Pulmonary artery endothelial cell (primary cell): ENCODE measurements at places on chromosomes 2 and 18. TPM values are rescaled to one million over a fixed set of nuclear protein-coding genes. Genes with fewer than 3 reads are reported as not detected.

Gene TUBB8B
- not detected in 2 replicates for total RNA-seq

Gene OTOF
- total RNA-seq: 0.26 TPM in 1 of 2 replicates, not detected in the other

Gene CRYGD
- total RNA-seq: not detected in 2 replicates

Gene ZC3H6
- 1.8 and 2.7 TPM in 2 replicates for total RNA-seq

Gene LHCGR
- total RNA-seq: not detected in 2 replicates

Gene SPC25
- 4.4 and 9.0 TPM in 2 replicates for total RNA-seq

Gene CCDC74A
- 3.4 and 3.8 TPM in 2 replicates for total RNA-seq

Gene POTEJ
- 0.04 and 0.07 TPM in 2 replicates for total RNA-seq

Gene EIF4E2
- 122 and 124 TPM in 2 replicates for total RNA-seq

Gene EPHA4
- 29.5 and 33.4 TPM in 2 replicates for total RNA-seq

Gene UGT1A6
- not detected in 2 replicates for total RNA-seq

Gene HOXD4
- not detected in 2 replicates for total RNA-seq

GRCh38 chr2:79824086-79824786 lies 311.4 kb downstream of the CTNNA2 start:
- DNase-seq: no peak

DNA sequence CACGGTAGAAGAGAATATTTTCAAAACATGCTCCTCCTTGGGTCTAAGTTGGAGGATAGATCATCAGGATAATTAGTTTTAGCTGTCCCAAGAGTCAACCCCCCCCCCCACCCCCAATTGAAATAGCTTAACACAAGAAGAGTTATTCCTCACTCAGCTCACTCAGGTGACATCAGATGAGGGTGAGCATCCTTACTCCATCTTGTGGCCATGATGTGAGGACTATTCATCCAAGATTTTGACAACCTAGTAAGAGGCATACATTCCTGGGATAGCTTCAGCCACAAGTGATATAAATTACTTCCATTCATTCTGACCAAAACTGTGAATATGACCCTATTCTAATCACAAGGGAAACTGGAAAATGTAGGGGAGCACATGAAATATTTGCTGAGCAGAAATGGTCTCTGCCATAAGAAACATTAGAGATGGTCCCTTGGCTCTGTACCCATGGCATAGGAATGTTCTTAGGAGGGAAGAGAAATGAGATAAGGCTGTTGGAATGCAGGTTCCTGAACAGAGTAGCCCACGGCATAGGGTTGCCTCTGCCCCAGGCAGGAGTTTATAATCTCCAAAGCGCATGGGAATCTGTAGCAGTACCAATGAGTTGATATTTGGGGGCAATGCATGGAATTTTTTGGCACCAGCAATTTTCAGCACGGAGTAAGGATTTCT lies 257.2 kb downstream of the CYRIA start:
- no peak for DNase-seq

GRCh38 chr18:77046409-77046808 lies 86.2 kb downstream of the MBP start:
- DNase-seq: no peak

DNA sequence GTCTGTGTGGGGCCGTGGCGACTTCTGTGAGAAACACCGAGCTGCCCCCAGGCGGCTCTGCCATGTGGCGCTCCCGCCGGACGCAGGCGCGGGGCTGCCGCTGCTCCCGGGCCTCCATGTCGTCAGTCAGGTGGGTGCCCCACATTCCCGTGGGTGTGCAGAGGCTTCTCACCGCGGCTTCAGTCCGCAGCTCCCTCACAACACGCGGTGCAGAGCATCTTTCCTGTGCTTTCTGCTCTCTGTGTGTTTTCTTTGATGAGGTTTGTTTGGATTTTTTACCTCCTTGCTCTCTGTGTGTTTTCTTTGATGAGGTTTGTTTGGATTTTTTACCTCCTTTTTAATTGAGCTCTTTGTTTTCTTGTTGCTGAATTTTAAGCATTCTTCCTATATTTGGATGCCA lies 13.0 kb downstream of the AQP12A start:
- no peak for DNase-seq

GRCh38 chr18:69387186-69387585 lies 13.5 kb upstream of the DOK6 start:
- DNase-seq: no peak

DNA sequence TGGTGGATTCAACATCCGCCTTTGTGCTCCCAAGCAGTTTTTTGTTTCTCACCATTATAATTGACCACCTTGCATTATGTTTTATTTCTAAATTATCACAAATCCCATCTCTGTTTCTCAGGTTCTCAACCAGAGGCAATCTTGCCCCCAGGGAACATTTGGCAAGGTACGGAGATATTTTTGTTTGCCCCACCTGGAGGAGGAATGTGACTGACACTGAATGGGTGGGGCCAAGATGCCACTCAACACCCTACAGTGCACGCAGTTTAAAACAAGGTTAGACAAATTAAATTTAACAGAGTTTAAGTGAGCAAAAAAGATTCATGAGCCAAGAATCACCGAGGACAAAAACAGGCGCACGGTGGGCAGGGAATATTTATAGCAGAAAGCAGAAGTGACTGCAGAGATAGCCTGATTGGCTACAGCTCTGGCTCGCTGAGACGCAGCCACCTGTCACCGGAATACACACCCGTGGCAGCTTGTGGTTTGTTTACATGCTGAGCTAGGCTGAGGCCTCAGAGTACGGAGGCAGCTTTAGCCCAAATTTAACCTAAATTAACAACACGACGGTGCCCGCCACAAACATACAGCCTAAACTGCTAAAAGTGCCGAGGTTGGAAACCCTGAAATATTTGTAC lies 150.0 kb upstream of the ALKAL2 start:
- DNase-seq: no peak

DNA sequence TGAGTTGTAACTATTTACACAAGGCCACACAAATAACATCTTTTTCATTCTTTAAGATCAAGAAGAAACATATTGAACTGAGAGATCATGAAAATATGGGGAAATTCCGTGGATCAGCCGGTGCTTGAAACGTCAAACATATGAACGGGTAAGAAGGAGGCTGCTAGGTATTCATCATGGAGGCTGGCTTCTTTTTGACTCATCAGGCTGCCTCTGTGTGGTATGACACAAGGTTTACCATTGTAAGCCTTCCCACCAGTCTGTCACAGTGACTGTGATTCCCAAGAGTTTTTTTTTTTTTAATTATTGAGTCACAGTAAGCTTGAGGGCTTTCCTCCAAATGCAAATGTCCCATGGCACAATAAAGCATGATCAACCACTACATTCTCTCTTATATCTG lies 506.9 kb downstream of the BCL11A start:
- DNase-seq: no peak

GRCh38 chr2:215635788-215636139 lies 199.9 kb upstream of the FN1 start:
- no peak for DNase-seq

GRCh38 chr2:36770542-36771287 lies 74.2 kb downstream of the VIT start:
- DNase-seq: no peak

- no peak for DNase-seq
These were observed 288.3 kb upstream of the FN1 start for GRCh38 chr2:215724146-215724545.

DNA sequence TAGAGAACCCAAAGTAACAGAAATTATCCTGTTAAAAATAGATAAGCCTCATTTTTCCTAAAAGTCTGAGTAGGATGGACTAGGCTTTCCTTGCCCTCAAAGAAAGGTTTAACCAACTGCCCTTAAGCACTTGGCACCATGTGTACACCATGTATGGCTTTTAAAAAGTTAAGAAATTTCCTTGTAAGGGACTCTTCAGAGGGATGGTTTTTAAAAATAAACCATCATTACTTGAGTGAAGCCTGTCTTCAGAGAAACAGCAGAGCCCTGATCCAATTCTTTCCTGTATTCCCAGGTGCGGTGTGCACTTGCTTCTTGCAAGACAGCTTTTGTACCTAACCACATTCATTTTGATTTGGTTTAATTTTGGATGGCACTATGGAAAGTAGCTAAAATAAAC lies 1.1 kb upstream of the NEMP2 start:
- DNase-seq: no peak

- DNase-seq: no peak
These were observed 44.9 kb downstream of the ZEB2 start for GRCh38 chr2:144475044-144475443.

DNA sequence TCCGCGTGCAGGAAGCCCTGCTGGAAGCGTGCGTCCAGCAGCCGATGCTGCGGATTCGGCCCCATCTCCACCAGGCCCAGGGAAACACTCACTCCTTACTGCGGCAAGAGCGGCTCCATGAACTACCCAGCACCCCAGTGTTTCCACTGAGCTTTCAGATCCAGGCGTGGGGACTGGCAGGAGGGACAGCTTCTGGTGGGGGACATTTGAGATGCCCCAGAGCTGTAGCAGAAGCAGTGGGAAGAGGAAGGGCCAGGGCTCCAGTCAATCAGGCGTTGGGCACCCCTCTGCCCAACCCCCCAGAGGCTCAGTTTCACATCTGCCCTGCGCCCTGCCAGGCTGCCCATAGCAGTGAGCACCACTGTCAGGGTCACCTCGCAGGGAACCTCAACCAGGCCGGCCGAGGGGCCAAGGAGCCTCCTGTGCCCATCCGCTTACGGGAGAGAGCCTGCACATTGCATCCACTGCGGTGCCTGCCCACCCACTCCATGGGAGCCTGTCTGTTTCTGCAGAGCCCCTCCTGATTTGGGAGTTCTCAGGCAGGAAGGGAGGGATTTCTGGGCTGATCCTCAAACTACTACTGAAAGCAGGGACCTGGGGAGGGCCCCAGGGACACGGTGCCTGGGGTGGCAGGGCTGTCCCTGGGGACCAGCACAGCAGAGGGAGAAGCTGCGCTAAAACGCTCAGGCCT lies 4.6 kb downstream of the AGXT start:
- DNase-seq: no peak
